ENCODE measurements at places on chromosomes 6 and 20.

- DNase-seq = peak; percentile 27
Measured at GRCh38 chr6:30793521-30794194, 49.3 kb upstream of the IER3 start.

DNA sequence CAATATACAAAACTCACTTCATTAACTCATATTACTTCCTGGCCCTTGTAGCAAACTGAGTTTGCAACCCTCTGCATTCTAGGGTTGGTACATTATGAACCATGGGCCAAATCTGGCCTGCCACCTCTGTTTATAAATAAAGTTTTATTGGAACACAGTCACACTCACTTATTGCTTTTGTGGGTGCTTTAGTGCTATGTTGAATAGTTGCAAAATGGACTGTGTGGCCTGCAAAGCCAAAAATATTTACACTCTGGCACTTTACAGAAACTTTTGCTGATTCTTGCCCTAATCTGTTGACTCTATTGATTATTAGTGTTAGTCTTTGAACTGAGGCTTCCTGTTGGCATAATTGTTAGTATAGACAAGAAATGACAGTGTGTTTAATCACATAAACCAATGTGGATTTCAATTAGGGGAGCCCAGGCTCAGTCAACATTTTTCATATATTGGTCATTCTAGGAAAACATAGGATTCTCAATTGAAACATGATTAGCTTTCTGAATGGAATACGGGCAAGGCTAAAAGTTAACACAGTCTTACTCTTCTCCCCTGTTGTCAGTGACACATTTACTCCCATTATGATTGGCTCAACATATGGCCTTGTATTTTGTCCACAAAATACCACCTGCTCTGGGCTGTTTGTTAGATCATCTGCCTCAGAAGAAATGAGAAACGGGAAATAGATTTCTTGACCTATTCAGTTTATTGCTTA is 241.9 kb upstream of the ZFP64 start:
- no peak for DNase-seq

- peak; percentile 66 for DNase-seq
Measured at GRCh38 chr6:15441215-15441868, 195.5 kb downstream of the JARID2 start.

- peak; percentile 34 for DNase-seq
Measured at GRCh38 chr6:43627008-43627825, 1.8 kb downstream of the GTPBP2 start.

DNA sequence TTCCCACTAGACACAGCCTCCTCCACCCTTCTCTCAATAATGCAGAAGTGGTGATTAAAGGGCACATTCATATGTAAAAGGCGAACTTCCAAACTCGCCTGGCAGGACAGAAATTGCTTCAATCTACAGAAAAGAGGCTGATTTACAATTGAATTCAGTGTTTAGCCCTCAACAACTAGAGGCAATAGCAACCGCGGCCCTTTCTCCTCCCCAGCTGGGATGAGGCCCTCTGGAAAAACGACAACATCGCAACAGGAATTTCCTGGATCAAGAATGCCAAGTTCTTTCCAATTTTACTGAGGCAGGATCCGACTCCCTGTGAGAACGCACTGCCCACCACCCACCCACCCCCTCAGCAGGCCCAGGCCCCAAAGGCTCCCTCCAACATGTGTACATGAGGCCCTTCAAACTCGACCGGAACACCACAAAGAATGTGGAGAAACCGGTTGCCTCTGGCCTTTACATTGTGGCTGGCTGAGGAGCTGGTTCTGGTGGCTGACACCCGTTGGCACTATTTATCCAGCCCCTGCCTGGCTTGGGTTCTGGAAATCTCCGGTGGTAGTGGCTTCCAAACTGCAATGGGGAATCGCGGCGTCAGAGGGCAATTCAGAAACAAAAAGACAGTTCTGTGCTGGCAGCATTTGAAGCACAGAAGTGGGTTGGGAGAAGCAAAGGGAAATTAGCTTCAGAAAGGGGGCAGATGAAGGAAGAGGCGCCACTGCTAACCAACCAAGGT is 36.8 kb downstream of the ZMYND8 start:
- no peak for DNase-seq

DNA sequence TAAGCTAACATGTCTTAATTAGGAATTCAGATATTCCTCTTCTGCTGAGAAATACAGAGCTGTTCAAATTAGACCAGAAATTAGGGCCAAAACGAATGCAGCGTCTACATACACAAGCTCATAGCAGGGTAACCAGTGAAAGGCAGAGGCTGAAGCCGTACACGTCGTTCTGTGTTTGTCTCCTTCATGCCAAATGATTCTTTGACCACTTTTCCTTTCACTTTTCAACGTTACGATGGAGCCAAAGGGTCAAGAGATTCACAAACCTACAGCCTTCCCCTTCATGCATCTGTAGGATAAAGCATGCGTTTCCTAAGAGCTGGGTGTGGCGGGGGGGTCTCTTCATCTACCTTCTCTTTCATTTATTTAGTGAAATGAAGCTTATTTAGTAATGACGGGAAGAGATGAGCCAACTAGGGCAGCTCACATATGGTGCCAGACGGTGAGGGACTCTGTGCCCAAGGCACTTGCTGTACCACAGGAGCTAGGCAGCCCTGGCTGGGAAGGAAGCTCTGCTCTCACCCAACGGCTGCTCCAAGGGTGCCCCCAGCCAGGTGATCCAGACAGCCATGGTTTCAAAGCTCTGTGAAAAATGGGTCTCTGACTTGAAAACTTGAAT is 178.0 kb downstream of the ATXN1 start:
- DNase-seq = no peak

DNA sequence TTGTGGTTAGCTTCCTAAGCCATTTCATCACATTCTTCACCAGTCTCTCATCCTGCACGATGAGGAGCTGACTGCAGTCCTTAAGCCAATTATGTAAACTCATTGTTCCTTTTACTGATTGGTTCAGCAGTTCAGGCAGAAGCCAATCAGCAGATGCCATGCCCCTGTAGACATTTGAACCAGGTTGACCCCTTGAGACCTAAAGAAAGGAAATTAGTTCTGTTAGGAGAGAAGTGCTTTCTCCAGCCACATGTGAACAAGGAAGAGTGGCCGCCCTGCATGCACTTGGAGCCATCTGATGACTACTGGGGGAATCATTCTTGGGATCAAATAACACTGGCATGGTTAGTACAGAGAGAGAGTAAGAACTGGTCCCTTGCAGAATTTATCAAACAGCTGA is 535.2 kb upstream of the ID4 start:
- no peak for DNase-seq

GRCh38 chr20:2349801-2350200 is 30.9 kb upstream of the TGM6 start:
- no peak for DNase-seq

DNA sequence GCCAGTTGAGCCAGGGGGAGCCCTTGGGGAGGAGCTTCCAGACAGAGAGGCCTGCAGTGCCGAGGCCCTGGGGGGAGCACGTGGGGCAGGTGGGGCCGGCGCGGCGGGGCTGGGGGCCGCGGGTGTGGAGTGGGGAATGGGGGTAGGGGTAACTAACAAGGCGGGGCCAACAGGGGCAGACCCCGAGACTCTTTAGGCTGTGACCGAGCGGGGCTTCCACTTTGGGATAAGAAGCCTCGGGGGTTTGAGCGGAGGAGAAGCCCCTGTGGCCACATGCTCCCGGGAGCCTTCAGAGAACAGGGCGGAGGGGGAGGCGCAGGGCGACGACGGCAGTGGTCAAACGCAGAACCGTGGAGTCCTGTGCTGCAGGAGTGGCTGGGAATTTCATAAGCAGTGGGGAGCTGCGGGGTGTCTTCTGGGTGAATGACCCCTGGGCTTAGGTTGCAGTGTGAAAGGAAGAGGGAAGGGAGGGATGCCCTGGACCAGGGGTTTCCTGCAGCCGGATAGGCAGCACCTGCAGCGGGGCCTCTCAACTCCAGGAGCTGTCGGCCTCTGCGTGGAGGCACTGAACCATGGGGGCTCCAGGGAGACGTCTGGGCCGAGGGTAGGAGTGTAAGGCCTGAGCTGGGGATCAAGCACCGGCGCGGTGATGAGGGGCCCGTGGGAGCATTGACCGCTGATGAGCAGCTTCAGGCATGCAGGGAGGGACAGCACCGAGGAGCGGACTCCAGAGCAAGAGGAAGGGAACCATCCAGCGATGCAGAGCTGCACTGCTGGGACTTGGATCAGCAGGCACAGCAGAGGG is 121.0 kb downstream of the SYNDIG1 start:
- no peak for DNase-seq

DNA sequence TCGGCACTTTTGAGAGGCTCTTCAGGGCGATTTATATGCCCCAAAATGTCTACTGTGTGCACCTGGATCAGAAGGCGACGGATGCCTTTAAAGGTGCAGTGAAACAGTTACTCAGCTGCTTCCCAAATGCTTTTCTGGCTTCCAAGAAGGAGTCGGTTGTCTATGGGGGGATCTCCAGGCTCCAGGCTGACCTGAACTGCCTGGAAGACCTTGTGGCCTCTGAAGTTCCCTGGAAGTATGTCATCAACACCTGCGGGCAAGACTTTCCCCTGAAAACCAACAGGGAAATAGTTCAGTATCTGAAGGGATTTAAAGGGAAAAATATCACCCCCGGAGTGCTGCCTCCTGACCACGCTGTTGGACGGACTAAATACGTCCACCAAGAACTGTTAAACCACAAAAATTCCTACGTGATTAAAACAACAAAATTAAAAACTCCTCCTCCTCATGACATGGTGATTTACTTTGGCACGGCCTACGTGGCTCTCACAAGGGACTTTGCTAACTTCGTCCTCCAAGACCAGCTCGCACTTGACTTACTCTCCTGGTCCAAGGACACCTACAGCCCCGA is 8.2 kb downstream of the GCNT2 start:
- DNase-seq = peak; percentile 65

DNA sequence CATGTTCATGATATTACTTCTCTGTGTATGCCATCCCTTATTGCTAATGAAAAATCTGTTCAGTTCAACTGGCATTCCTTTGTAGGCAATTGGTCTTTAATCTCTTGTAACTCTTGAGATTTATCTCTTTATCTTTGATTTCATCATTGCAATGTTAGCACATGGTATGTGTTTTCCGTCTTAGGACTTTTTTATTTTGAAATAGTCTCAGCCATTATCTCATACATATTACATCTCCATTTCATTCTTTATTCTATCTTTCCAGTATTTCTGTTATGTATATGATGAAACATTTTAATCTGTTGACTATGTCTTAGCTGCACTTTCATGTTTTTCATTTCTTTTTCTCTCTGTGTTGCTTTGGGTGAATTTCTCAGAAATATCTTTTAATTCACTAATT is 58.1 kb downstream of the VSTM2L start:
- DNase-seq = no peak

DNA sequence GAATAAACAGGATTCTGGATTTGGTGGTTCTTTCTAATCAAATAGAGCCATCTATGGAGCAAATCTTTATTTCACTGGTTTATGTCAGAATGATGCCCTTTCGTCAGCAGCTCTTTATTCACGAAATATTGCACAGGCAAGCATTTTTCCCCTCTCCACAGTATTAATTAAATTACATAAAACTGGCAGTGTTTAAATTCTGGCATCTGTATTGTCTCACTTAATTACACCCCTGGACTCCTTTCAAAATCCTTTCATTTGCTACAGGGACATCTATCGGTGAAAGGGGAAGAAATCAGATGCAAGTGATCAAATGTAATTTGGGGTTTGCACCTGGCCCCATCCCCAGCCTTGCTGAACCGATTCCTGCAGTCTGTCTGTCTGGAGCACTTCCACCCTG is 801.9 kb downstream of the QKI start:
- DNase-seq = no peak

DNA sequence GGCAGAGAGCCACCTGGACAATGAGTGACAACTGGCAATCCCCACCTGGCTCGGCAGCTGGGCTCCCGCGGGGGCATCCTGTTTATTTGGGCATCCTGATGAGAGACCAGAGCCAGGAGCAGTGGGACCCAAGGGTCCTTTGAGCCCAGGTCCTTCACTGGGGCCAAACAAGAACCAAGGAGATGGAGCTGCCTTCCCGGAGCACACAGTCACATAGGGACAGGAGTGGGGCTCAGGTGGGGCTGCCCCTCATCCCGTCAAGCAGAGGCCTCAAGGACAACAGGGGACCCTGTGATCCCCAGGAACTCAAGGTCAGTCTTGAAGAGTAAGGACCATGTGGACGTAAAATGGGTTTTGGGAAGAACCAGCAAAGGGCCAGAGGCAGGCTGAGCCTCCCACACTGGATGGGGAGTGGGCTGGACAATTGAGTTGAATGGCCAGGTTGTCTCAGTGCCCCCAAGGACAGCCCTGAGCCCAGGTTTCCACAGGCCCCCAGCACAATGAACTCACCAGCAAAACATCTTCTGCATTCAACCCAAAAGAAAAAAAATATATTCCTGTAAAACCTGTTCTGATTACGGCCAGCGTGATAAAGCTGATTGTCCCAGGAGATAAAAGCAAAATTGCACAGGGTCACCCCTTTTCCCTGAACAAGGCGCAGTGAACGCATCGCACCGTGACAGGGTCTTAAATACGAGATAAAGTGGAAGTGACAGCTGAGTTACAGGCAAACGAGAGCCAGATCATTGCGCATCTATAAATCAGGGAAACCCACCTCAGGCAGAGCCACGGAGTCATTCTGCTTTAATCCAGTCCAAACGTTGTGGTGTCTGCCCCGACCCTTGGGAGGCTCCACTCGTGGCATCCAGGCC is 86.2 kb downstream of the ANKRD60 start:
- no peak for DNase-seq

DNA sequence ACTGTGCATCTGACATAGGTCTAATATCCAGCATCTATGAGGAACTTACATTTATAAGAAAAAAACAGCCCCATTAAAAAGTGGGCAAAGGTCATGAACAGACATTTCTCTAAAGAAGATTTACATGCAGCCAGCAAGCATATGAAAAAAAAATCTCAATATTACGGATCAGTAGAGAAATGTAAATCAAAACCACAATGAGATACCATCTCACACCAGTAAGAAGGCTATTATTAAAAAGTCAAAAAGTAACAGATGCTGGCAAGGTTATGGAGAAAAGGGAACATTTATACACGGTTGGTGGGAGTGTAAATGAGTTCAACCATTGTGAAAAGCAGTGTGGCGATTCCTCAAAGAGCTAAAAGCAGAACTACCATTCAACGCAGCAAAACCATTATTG is 13.1 kb downstream of the METTL24 start:
- DNase-seq = peak; percentile 3

DNA sequence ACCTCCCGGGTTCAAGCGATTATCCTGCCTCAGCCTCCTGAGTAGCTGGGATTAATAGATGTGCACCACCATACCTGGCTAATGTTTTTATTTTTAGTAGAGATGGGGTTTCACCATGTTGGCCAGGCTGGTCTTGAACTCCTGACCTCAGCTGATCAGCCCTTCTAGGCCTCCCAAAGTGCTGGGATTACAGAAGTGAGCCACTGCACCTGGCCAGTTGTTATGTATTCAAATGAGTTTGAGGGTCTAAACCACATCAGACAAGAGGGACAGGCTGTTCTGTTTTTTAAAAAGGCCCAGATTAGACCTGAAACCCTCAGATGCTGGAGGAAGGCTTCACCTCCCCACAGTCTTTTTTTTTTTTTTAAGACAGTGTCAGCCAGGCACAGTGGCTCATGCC is 4.1 kb upstream of the SPAG4 start:
- DNase-seq = peak; percentile 77

Data from NAMALWA (cell line).